Activated CD8-positive, alpha-beta memory T cell treated with anti-CD3 and anti-CD28 coated beads for 48 hours (primary cell): ENCODE measurements at places on chromosomes 2 and 18.

- DNase-seq: no peak
Measured at GRCh38 chr2:134389381-134389780, 135.5 kb downstream of the MGAT5 start.

DNA sequence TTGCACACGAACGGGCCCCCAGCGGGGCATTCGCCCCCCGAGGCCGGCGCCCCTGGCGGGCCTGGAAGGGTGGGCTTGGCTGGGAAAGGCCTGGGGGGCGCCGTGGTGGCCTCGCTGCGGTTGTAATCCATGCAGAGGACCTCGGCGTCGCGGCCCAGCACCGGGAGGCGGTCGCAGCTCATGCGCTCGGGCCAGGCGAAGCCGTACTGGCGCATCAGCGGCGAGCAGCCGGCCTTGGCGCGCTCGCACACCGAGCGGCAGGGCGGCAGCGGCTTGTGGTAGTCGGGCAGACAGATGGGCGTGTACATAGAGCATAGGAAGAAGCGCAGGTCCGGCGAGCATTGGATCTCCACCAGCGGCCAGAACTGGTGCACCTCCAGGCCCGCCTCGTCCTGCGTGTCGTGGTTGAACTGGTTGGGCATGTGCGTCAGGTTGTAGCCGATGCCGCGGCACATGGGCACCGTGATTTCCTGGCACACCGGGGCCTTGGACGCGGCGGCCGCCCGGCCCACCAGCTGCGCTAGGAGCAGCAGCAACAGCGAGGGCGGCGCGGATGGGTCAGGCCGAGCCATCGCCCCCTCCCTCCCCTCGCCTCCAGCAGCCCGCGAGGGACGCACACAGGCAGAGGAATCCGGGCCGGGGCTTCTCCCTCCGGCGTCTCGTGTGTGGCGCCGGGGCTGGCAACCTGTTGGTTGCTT is 1.4 kb downstream of the FZD5 start:
- DNase-seq: no peak

DNA sequence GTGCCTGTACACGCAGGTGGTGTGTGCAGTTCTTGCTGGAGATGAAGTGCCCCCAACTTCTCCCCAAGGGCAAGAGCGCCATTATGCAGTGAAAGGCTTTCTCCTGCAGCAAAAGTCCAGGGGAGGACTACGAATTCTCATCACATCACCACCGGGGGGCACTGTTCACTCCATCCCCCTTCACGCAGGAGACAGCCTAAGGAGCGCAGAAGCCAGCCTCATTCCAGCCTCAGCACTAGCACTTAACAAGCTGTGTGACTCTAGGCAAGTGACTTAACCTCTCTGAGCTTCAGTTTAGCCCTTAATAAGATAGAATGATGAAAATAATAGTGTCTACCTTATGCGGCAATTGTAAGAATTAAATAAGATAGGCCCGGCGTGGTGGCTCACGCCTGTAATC is 32.3 kb downstream of the DNMT3A start:
- no peak for DNase-seq

DNA sequence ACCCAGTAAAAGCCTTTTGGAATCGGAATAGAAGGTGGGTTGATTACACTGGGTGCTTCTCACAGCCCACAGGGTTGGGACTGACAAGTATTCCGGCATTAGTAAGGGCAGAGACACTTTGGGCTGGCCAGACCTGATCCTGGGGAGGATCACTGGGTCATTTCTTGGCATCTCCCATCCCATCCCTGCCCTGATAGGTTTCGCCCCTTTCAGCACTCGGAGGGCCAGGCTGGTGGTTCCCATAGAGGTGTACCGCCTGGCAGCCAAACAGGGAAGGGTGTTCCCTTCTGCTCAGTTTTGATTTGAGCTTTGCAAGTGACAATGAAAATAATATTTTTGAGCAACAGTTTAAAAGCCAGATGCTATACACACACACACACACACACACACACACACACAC is 37.3 kb downstream of the CYP1B1 start:
- DNase-seq: no peak

GRCh38 chr2:182980115-182980514 is 58.1 kb downstream of the NCKAP1 start:
- DNase-seq: no peak

GRCh38 chr2:6791682-6792081 is 74.0 kb downstream of the CMPK2 start:
- no peak for DNase-seq

GRCh38 chr2:95698146-95698545 is 106.3 kb downstream of the TRIM43 start:
- DNase-seq: no peak

DNA sequence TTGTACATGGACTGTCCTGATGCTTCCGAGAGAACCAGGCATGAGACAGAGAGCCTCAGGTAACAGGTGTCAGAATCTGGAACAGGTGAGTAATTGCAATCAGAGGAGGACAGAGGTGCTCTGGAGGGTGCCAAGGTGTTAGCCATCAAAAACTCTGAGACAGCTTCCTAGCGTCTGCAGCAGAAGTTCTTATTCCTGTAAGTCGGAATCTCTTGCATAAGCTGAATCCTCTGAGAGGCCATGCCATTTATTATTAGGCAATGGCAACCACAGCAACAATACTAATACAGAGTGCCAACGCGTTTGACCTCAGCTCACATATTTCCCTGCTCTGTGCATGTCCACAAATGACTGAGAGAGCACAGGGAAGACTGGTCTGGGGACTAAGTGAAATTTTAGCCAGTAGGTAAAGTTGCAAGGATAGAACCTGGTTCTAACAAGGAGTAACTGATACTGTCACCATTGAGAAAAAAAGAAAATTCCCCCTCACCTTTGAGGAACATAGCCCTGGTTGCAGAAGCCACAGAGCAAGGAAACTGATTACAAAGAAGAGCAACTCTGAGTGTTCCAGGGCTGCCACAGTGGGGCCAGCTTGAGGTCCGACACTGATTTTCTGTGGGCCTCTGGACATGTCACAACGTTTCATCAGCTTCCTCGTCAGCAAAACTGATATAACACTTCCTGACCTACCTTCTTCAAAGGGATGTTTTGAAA is 55.1 kb upstream of the ACSL3 start:
- DNase-seq: no peak

DNA sequence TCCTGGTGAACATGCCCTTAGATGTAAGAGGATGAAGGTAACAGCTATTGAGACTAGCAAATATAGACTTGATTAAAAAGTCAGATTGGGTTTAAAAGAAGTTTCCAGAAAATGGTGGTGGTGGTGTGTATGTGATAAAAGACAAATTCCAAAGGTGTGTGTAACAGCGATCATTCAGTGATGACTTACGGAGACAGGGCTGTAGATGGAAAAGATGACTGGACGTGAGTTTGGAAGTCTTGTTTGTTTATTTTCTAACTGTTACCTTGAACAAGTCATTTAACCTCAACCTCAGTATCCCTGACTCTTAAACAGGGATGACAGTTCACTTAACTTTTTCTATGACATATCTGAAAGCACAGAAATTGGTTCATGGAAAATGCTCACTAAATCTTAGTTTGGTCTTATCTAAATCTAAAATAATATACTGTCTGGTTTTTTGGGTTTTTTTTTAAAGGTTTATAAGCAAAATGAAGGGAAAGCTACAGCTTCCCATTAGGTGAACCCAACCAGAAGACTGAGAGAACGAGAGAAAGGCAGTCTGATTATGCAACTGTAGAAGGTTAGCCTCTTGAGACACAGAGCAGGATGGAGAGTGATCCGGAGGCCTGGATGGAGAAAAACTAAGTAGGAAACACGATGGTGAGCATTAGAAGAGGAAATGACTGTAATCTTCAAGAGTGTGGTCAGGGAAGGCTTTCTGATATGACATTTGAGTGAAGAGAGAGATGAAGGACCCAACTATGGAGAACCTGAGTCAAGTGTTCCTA is 71.9 kb downstream of the TCF4 start:
- no peak for DNase-seq

DNA sequence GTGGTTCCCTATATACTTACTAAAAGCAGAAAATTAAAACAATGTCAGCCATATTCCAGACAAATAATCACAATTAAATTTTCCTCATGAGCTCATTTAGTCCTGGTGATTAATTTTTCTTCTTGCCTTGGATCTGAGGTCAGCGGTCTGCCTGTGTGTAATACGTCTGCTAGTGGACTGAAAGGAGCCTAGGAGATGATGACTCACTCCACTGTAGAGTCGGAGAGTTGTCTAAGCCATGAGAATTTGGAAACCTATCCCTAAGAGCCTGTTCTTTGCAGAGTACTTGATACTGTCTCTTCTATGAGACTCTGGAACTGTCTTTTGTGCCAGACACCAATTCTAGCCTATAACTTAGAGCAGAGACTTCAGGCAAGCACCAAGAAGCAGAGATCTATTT is 94.2 kb upstream of the RAB27B start:
- DNase-seq: no peak
